Posterior vena cava (tissue), 2 donors: ENCODE measurements at places on chromosomes 7 and 10. TPM values are rescaled to one million over a fixed set of nuclear protein-coding genes. Genes with fewer than 3 reads are reported as not detected.

- peak; percentile 58 for DNase-seq
Measured at GRCh38 chr7:50656141-50656895, 91.1 kb upstream of the DDC start.

DNA sequence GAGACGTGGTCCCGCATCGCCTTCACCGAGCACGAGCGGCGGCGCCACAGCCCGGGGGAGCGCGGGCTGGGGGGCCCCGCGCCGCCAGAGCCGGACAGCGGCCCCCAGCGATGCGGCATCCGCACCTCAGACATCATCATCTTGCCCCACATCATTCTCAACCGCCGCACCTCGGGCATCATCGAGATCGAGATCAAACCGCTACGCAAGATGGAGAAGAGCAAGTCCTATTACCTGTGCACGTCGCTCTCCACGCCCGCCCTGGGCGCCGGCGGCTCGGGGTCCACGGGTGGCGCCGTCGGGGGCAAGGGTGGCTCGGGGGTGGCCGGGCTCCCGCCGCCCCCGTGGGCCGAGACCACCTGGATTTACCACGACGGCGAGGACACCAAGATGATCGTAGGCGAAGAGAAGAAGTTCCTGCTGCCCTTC, 737 bp downstream of the CNNM2 start:
- DNase-seq: no peak

DNA sequence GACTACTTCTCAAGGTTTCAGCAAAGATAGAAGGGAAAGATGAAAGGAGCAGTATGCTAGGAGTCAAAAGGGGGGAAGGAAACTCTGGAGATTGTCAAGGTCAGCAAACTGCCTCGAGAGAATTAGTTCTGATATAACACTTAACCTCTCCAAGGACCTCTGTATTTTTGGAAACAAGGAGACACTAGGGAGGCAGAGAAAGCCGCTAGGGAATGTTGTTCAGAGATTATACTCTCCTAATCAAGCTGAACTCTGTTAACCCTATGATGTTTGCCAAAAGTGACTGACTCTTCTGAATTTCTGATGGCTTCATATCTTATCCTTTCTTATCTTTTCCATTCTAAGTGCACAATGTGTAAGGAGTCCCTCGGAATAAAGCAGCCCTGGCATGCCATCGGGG, 27.1 kb downstream of the CREM start:
- no peak for DNase-seq

- DNase-seq: peak; percentile 85
Measured at GRCh38 chr10:26621889-26622711, 75.4 kb upstream of the PDSS1 start.

Gene STAG3
- 1.2 TPM for total RNA-seq

Gene PRSS2
- total RNA-seq: 9.0 TPM

Gene OPN1SW
- total RNA-seq: not detected

Gene TFR2
- 0.83 TPM for total RNA-seq

Gene AKR1C1
- 61.5 TPM for total RNA-seq
